Activated CD4-positive, alpha-beta T cell treated with anti-CD3 and anti-CD28 coated beads, Interleukin-2, amount 50 U/mL, for 1 hour (primary cell): ENCODE measurements at places on chromosomes 12 and 14.

DNA sequence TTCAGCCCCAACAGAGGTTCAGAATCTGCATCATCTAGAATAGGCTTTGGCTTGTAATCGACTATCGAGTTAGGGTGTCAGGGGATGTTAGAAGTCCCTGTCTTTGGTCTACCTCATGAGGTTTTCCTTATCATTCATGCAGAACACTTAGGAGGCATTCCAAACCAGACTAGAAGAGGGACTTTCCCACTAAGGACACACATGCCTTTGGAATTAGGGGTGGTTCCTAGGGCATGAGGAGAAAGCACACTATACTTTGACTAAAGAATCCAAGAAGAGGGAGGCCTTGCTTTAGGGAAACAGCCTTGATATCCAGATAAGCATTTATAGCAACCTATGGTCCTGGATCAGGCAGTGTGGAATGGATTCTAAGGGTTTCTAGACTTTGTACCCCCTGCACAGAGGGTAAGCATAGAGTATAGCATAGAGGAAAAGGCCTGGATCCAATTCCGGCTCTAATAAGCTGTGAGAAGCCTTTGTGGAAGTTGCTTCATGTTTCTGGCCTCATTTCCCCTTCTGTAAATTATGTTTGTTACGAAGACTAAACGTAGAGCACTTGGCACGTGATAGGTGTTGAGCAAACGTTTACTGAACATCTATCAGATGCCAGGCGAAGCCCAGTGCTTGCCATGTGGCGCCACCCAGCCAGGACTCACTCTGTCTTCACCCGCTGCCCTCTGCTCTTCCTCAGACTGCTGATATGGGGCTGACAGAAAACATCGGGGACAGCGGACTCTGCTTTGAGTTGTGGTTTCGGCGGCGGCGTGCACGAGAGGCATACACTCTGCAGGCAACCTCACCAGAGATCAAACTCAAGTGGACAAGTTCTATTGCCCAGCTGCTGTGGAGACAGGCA lies 13.2 kb downstream of the ZNF219 start:
- DNase-seq, result no peak

DNA sequence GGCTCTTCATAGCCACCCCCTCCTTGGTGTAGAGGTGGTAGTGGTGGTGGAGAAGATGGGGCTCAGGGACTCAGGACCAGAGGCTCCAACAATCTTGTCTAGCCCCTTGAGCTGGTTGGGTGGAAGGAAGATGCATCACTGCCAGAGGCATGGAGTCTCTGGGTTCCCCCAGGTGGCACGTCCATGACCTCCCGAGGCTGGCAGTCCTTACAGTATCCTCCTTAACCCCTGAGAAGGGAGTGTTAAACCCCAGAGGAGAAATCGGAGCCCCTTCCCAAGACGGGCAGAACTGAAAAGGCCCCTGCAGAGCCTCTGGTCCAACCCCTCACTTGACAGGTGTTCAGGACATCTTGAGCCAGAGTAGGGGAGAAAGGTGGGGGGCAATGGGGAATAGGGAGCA lies 9.1 kb downstream of the KRT83 start:
- no peak for DNase-seq

- DNase-seq, result no peak
These were observed 182.5 kb downstream of the SLC2A13 start for GRCh38 chr12:39923364-39923763.

DNA sequence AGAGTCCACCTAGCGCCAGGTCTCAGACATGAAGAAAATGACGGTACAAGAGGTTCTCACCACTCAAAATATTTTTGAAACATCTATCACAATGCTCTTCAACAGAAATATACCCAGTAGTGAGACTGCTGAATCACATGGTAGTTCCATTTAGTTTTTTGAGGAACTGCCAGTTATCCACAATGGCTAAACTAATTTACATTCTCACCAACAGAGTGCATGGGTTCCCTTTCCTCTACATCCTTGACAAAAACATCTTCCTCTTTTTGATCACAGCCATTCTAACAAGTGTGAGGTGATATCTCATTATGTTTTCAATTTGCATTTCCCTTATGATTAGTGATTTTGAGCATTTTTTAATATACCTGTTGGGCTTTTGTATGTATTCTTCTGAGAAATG lies 5.7 kb upstream of the GPR65 start:
- no peak for DNase-seq

DNA sequence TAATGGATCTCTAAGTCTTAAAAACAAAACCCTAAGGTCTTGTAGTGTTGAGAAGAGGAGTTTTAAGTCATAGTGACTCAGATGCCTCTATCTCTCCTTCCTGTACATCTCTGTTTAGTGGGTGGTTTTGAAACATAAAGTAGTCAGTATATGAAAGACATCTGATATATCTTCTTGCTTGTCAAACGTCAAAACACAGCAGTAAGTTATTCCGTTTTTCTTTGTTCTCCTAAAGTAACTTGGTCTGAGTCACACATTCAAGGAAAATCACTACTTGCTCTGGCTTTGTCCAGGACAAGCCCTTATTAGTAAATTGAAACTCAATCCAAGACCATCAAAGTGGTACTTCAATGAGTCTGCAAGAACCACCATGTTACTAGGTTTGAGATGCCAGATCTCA lies 1172.5 kb downstream of the BCL11B start:
- no peak for DNase-seq
